ENCODE measurements at places on chromosomes 7 and 10. TPM values are rescaled to one million over a fixed set of nuclear protein-coding genes. Genes with fewer than 3 reads are reported as not detected.

BICC1 gene
- total RNA-seq: 5.9 TPM

MCM7 gene
- 65.5 TPM for total RNA-seq

SLC18A2 gene
- 0.29 TPM for total RNA-seq

PPP1R17 gene
- not detected for total RNA-seq

SP8 gene
- total RNA-seq: not detected

ENTPD1 gene
- total RNA-seq: 7.1 TPM

GRCh38 chr10:78304091-78305045, 270.7 kb downstream of the RPS24 start:
- no peak for DNase-seq

GRCh38 chr7:112145206-112145605, 61.0 kb downstream of the DOCK4 start:
- no peak for DNase-seq

GRCh38 chr10:31770307-31770902, 158.2 kb downstream of the ARHGAP12 start:
- DNase-seq: peak; percentile 77

GRCh38 chr7:23893942-23894891, 184.2 kb downstream of the STK31 start:
- DNase-seq: no peak

GRCh38 chr10:3945026-3945425, 160.0 kb upstream of the KLF6 start:
- no peak for DNase-seq

DNA sequence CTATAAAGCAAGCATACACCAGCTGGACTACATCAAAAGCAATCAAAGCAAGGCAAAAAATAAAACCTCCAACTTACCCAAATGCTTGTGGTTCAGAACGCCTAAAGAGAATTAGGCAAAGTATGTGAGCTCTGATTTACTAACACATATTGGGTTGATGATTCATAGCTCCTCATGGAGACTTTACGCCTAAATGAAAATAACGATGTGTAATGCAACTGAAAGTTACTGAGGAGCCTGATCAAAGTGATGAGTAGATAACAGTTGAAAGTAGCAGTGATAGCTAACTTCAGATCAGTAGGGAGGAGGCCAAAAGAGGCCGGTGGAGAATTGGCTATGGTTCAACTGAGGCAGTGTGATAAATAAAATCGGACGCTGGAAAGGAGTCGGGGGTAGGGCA, 85.0 kb downstream of the MPP7 start:
- DNase-seq: no peak

DNA sequence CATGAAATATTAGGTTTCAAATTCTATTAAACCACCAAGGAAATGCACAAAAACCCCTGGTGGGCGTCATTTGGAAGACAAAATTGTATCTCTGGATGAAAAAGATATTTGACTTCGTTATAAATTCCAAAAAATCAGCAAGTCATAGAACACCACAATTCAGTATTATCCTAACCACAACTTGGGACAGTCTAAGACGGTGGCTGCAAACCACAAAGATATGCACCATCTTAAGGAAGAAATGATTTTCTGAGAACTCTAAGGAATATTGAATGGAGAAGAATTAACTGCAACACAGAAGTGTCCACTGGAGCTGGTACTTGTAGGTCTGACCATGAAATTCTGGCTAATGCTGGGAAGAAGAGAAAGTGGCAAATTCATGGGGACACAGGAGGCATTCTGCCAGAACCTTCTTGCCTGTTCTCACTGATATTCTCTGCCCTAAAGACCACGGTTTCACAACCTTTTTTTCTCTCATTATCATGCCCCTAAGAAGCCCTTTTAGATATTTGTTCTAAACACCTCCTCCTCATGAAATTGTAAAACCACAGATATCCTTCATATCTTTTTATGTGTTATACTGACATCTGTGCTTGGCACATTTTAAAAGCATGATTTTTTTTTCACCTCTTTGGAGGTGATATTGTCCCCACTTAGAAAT, 92.9 kb downstream of the SFMBT2 start:
- no peak for DNase-seq

DNA sequence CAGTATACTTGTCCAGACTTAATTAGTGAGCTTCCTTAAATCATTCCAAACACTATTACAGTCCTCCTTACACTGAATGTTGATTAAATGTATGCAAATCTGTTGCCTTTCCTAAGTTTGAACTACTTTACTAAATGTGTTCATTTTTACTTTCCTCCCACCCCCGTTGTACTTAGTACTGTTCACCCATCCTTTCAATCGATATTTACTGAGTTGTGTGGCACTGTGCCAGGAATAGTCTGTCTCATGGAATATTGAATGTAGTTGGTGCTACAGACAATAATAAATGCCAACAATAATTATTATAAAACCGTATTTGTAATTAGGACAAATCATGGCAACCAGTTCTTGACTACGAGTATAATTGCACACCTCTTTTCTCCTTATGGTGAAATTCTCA, 335.7 kb downstream of the GPR37 start:
- no peak for DNase-seq

DNA sequence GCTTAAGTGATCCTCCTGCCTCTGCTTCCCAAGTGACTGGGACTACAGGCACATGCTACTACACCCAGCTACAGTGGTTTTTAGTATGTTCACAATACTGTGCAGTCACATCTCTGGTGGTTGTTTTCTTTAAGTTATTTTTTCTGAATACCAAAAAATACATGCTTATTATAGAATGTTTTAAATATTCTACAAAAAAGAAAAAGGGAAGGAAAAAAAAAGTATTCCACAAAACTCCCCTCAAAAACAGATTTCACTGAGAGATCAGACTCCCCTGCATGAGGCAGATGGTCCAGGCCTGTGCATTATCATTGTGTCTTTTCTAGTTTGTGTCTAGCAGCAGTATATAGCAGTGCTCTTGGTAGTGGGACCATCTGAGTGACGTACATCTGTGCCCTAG, 36.8 kb downstream of the OGDH start:
- DNase-seq: no peak

- no peak for DNase-seq
Observed at GRCh38 chr10:91935886-91936285, 12.3 kb downstream of the BTAF1 start.

DNA sequence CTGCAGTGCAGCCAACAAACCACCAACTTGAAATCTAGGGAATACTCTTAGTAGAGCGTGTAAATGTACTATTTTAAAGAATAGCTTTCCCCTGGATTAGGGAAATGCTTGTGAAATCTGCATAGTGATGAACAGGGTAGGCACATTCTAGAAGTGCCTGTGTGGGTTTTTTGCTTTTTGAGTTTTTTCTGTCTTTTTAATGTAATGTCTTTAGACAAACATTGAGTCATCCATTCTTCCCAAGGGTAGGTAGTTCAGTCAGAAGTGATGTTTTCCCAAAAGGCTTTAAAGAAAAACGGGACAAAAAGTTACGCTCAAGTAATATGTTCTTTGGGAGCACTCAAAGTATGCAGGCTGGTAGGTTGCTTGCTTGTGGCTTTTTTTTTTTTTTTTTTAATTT, 130.0 kb downstream of the AUTS2 start:
- no peak for DNase-seq

- peak; percentile 33 for DNase-seq
Observed at GRCh38 chr10:97539523-97540200, 32.9 kb upstream of the ANKRD2 start.

DNA sequence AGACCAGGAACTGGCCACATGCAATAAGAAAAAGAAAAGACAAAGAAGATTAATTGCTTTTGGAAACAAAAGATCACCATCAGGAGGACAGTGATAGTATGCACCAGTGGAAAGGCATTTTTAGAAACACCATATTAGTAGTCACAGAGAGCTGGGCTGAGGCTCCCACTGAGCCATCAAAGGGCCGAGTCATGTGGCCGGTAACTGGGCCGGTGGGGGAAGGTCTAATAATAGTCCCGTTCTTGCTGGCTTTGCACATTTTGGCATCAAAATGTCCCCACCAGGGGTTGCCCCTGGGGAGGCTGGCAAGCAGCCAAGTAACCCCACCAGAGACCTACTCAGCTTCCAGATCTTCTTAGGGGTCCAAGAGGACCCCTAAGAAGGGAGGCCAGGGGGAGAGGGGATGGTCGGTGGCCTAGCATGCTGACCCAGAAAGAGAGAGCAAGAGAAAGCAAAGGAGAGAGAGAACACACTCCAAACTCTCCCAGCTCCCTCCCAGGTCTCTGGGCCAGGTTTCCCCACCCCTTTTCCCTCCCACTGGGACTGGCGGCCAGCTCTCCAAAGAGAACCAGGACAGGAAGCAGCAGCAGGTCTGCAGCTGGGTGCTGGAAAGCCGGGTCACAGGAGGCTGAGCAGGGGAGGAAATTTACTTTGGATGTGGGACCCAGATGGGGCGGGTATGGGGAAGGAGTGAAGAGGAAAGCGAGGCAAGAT, 70.2 kb upstream of the FGFR2 start:
- peak; percentile 26 for DNase-seq

- DNase-seq: no peak
Observed at GRCh38 chr10:95502377-95502776, 58.8 kb downstream of the SORBS1 start.

DNA sequence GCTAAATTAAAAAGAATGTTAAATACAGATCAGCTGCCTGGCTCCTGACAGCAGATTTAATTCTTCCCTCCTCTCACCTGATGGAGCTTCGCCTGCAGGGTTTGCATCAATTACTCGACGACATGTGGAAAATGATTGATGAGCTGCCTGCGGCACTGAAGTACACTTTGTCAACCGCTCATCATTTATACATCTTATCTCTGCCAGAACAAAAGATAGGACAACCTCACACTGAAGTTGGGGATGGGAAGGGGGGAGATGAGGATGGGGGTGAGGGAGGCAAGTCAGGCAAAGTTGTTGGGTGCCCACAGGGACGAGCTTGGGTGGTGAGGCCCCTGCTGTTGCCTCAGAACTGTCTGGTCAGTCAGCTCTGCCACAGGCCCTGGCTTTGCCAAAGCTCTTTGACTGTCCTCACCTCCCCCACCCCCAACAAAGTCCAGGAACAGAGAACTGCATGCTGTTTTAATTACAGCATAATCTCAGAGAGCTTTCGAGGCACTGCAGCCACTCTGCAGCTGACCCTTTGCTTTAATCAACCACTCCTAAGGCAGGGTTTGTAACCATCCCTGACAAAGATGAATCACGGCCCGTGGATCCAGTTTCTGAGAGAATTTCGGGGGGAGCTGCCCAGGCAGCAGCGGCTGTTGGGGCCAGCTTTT, 702.3 kb downstream of the LRMDA start:
- DNase-seq: no peak

- no peak for DNase-seq
Observed at GRCh38 chr10:17022896-17023295, 106.7 kb downstream of the CUBN start.

- DNase-seq: no peak
Observed at GRCh38 chr10:61779276-61779675, 116.5 kb downstream of the CABCOCO1 start.

GRCh38 chr10:49474901-49475300, 64.0 kb downstream of the ERCC6 start:
- DNase-seq: no peak

Measured in mucosa of descending colon (tissue), 3 donors.